ENCODE measurements at places on chromosomes 5 and 9.

DNA sequence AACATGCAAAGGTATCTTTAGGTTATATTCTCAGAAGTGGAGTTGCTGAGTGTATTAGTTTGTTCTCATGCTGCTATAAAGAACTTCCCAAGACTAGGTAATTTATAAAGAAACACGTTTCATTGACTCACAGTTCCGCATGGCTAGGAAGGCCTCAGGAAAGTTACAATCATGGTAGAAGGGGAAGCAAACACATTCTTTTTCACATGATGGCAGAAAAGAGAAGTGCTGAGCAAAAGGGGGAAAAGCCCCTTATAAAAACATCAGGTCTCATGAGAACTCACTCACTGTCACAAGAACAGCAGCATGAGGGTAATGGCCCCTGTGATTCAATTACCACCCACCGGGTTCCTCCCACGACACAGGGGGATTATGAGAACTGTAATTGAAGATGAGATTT lies 163.6 kb upstream of the PRLR start:
- DNase-seq: no peak

- no peak for DNase-seq
Measured at GRCh38 chr5:31194892-31195555, 1.5 kb downstream of the CDH6 start.

- DNase-seq: no peak
Measured at GRCh38 chr5:73528248-73528647, 30.0 kb downstream of the BTF3 start.

GRCh38 chr5:19927170-19927569 lies 60.8 kb downstream of the CDH18 start:
- DNase-seq: no peak

GRCh38 chr5:93328833-93329232 lies 252.2 kb downstream of the NR2F1-AS1 start:
- DNase-seq: no peak

GRCh38 chr9:115121181-115121580 lies 3.2 kb upstream of the TNC start:
- no peak for DNase-seq

- no peak for DNase-seq
Measured at GRCh38 chr9:128987805-128988204, 40.3 kb downstream of the NUP188 start.

- DNase-seq: no peak
Measured at GRCh38 chr9:19457693-19458009, 48.8 kb downstream of the ACER2 start.

GRCh38 chr9:23088932-23089364 lies 642.3 kb downstream of the DMRTA1 start:
- DNase-seq: no peak

- no peak for DNase-seq
Measured at GRCh38 chr9:100150214-100150613, 51.2 kb downstream of the INVS start.

DNA sequence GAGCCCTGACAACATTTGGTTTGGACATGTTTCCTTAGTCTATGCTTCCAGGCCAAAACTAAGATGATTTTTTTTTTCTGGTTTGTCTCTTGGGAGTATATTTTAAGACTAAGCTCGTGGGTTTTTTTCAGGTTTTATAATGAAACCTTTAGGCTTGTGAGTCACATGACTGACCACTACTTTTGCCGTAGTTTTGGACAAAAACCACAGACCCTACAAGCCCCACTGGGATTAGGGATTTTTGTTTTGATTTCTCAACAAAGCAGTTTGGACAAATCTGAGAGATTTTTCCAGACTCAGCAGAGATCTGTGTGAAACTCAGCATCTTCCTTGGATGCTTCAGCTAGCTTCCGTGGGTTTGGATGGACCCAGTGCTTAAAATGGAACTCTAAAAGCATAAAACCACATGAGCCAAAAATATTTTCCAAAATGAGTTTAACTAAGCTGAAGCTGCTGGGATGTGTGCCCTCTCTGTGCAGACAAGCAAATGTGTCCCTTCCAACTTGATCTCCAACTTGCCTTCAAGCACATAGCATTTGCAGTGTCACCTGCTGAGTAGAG lies 70.3 kb upstream of the SMIM15 start:
- no peak for DNase-seq

DNA sequence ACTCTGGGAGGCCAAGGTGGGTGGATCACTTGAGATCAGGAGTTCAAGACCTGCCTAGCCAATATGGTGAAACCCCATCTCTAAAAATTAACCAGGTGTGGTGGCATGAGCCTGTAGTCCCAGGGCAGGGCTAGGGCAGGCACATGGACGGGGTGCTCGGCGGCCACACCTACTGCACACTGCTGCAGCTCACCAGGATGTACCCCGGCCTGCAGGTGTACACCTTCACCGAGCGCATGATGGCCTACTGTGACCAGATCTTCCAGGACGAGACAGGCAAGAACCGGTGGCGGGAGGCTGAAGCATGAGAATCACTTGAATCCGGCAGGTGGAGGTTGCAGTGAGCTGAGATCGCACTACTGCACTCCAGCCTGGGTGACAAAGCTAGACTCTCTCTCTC lies 3.2 kb downstream of the ST6GALNAC4 start:
- DNase-seq: no peak

- DNase-seq: no peak
Measured at GRCh38 chr9:125472926-125473701, 211.5 kb downstream of the GAPVD1 start.

DNA sequence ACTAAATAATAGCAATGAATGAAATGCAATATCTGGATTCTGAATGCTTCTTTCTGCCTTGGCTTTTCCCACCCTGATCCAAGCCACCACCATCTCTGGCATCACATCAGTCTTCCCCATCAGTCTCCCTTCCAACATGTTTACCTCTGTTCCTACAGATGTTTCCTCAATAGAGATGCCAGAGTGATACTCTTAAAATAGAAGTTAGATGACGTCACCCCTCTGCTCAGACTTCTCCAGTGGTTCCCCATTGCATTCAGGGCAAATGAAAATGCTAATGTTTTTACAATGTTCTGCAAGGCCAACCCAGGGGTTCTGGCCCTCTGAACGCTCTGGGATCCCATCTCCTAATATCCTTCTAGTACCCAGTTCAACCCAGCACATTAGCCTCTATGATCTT lies 305.8 kb downstream of the TRIM32 start:
- DNase-seq: no peak

DNA sequence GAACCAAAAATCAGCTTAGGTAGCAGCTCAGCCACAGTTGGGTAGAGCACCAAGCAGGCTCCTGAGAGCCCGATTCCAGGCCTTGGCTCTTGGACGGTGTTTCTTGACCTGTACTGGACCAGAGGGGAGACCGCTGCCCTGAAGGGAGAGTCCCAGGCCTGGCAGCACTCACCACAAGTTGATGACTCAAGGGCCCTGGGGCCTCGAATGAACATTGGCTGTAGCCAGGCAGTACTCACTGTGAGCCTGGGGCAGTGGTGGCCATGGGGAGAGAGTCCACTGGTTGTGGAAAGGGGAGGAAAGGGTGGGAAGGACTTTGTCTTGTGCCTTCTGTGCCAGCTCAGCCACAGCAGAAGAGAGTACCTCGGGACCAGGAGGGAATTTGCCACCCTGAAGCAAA lies 166.1 kb downstream of the EDIL3 start:
- no peak for DNase-seq

DNA sequence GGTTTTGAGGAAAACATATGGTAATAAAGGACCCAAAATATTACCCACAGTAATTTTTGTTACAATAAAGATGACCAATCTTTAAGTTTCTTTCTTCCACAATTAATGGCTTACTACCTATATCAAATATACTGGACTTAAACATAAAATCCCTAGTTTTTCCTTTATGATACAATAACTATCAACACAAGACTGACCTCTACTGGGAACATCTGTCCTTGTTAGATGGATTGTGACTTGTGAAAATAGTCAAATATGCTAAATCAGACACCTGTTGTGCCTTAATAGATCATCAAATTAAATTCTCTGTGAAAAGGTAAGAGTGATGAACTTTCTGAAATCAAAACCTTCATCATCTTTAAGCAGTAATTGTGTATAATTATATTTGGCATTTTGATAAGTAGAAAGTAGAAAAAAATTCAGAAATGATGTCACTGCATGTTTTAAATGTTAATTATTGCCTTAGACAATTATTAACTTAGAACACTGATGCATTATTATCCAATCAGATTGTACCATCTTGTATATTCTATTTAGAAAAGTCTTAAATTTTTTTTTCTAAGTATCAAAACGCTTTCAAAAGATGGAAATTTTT lies 113.6 kb downstream of the DEPDC1B start:
- no peak for DNase-seq

GRCh38 chr5:151296974-151297373 lies 6.6 kb downstream of the SLC36A3 start:
- no peak for DNase-seq

DNA sequence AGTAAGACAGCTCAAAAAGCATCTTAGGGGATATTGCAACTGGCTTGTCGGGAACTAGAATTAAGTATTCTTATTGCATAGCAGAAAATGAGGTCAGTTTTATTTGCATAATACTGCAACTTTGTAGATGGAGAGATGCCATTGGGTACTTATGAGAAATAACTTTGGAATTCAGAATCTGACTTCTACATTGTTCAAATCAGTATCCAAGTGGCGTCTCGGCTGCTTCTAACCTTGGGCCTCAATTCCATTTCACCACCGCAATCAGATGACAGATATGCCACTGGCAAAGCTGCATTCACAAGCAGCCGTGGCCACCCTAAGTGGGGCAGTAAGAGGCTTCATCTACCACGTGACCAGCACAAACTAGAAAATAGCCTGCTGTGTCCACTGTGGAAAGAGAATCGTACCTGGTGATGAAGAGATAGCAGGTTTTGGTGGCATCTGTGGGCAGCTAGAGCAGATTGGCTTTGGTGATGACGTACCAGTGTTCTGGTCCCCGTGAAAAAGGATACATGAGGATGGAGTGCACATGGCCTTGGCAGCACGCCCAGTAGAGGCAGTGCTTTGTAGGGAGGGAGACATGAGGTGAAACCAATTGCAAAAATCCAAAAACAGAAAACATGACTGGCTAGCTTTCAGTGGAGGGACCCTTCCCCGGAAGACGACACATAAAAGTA lies 116.6 kb downstream of the KLHL3 start:
- DNase-seq: no peak

DNA sequence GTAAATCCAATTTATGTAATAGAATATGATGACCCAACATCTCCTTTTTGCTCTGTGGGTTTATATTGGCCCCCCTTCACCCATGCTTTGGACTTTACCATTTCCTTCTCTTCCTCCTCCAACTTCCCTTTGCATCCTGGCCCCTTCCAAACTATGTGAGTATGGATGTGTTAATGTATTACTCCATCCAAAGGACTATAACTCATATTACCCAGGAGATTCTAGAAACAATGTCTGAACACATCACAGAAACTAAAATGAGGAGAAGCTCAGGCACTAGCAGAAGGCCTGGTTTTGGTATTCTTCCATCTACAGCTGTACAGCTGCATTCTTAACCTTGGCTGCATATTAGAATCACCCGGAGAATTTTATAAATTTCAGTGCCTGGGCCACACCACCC lies 110.7 kb downstream of the PDE4D start:
- no peak for DNase-seq

DNA sequence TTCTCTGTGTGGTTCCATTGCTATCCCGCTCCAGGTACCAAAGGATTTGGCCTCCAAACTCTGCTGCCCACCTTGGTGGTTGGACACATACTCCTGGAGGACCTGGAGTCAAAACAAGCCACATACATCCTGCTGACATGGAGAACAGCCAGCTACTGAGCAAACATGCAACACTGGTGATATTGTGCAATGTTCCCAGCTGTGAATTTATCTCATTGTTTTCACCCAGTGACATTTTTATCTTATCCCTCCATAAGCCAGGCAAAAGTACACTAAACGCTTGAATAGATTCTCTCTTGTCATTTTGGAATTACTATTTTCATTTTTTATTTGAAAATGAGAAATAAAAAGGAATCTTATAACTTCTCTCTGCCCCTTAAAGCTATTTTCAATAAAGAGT lies 11.1 kb upstream of the CTSL start:
- DNase-seq: no peak

- no peak for DNase-seq
Measured at GRCh38 chr5:16547200-16547842, 69.5 kb downstream of the RETREG1 start.

- no peak for DNase-seq
Measured at GRCh38 chr9:135085830-135086546, 1.5 kb upstream of the OLFM1 start.

- no peak for DNase-seq
Measured at GRCh38 chr5:72434781-72435437, 72.3 kb downstream of the ZNF366 start.

DNA sequence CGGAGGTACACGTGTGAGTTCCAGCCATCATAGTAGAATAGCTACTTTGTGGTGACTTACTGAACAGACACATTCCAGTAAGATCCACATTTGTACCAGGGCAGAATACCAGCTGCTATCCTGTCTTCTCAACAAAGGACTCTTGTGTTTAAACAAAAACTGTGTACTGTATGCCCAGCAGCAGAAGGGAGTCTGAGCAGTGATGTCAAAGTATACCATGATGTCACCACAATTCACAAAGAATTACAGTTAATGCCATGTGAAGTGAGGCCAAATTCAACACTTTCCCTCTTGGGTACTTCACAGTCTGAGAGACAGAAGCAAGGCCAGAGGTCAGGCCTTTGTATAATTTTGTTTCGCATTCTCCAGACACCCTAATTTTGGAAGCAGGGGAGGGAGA lies 137.0 kb downstream of the ADAMTSL1 start:
- DNase-seq: no peak

- no peak for DNase-seq
Measured at GRCh38 chr9:124078641-124079040, 67.1 kb downstream of the LHX2 start.

GRCh38 chr5:88602584-88602983 lies 280.4 kb downstream of the MEF2C start:
- DNase-seq: peak; percentile 0

GRCh38 chr5:90119531-90119971 lies 290.0 kb downstream of the CETN3 start:
- no peak for DNase-seq

- no peak for DNase-seq
Measured at GRCh38 chr9:113919382-113919781, 43.3 kb downstream of the ZNF618 start.

- DNase-seq: no peak
Measured at GRCh38 chr9:85925493-85925892, 15.5 kb upstream of the NAA35 start.

GRCh38 chr5:2569176-2569575 lies 182.3 kb downstream of the IRX2 start:
- DNase-seq: no peak

- DNase-seq: no peak
Measured at GRCh38 chr5:146762830-146763229, 115.7 kb downstream of the PPP2R2B start.

- peak; percentile 46 for DNase-seq
Measured at GRCh38 chr5:40578501-40579451, 100.9 kb upstream of the PTGER4 start.

Measured in stimulated activated CD4-positive, alpha-beta T cell treated with anti-CD3 and anti-CD28 coated beads, Interleukin-4, amount 100 ng/mL, for 4 hours (primary cell).